LoVo (cell line): ENCODE measurements at places on chromosomes 6 and 20.

GRCh38 chr20:50652702-50653294, 38.5 kb downstream of the RIPOR3 start:
- no peak for DNase-seq

DNA sequence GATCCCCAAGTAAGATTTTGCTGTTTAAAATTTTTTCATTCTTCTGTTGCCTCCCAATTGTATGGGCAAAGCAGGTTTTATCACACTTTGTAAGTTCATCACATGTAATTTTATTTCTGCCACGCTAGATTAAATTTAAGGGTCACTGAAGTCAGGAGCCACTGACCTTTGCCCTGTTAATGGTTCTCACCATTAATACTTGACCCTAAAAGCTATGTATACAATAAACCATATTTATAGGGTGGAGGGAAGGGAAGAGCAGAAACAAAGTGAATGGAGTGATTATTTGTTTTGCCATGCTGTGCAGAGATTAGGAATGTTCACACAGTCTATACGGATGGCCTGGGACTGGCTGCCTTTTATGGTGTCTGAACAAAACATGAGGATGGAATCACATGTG, 186.7 kb downstream of the BMP2 start:
- DNase-seq = no peak

DNA sequence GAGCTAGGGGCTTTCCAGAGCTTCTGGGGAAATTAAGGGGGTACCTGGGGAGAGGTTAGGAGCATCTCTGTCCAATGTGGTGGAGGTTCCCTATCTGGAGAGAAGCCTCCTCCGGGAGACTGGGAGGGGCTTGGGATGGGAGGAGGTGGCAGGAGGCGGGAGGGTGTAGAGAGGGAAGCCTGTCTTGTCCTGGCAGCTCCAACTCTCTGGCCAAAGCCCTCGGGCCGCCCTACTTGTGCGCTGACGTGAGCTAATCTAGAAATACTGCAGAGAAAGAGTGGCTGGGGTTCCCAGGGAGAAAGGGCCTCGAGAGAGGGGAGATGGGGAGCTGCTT, 1.6 kb upstream of the SLC32A1 start:
- no peak for DNase-seq

DNA sequence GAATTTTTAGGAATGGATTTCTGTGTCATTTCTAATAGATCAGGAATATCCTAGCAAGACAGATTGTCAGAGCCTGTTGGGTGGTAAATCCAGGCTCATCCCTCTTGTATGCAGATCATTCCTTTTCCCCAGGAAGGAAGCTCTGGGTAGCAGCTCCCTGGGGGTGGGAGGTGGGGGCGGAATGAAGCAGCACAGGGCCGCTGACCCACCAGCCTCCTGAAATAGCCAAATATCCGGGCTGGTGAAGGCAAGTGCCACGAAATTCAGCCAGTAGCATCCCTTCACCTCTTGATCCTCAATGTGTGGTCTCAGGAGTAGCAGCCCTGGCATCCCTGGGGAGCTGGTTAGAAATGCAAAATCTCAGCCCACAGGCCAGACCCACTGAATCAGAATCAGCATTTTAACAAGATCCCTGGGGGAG, 256.9 kb downstream of the LRFN2 start:
- DNase-seq = no peak

GRCh38 chr6:68779366-68779765, 144.3 kb downstream of the ADGRB3 start:
- no peak for DNase-seq

GRCh38 chr20:59817846-59818615, 115.4 kb downstream of the SYCP2 start:
- no peak for DNase-seq

DNA sequence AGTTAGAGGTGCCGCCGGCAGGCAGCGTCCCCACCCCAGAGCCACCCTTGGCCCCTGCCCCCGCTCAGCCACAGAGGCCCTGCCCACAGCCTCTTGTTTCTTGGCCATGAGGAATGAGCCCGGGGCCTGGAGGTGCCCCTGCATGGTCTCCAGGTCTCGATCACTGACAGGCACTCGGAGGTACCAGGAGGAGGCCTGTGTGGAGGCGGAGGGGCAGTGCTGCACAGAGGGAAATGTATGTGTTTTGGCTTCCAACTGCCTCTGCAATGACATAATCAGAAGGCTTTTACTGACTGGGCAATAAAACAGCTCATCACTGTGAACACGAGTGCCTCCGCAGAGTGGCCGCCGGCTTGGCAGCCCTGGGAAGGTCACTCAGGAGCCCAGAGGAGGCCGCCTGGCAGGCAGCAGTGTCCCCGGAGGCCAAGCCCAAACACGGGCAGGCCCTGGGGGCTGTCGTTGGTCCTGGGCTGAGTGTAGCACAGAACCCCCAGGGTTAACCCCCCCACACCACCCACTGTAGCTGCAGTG, 61.1 kb upstream of the GATA5 start:
- no peak for DNase-seq

- DNase-seq = no peak
These were observed 275.5 kb upstream of the SGK1 start for GRCh38 chr6:134593442-134593841.

DNA sequence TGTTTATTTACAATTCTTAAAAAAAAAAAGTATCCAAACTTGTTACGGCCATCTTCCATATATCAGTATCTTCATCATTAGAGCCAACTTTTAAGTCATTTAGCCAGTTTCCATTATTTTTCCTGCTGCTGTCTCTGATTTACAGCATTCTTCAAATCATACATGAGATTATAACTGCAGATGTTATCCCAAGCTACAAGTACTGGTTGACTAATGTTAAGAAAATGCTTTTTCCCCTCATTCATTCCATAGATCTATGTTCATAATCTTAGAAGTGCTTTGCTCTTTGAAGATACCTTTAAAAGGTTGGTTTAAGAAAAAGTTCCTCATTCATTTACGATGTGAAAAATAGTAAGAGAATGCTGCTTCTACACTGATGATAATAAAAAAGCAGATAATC, 158.7 kb downstream of the RNGTT start:
- DNase-seq = no peak
